ENCODE measurements at places on chromosomes 6 and 20.

- no peak for DNase-seq
Observed at GRCh38 chr20:59413326-59413865, 113.0 kb downstream of the EDN3 start.

- DNase-seq: no peak
Observed at GRCh38 chr20:10447028-10447427, 11.9 kb downstream of the SLX4IP start.

DNA sequence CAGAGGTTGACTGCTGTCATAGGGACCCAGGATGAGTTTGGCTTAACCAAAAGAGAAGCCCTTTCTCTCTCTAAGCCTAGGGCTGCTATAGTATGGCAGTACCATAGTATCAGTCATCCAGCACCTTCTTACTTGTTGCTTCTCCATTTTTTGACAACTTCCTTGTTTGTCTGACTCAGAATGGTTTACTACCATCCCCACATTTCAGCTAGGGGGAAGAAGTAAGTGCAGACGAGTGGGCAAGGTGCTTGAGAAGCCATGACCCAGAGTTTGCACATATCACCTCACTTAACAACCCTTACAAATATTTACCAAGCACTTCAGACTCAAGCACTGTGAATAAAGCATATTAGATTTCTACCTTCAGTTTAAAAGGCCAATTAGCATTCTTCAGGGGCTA lies 289.9 kb upstream of the TSHZ2 start:
- no peak for DNase-seq

DNA sequence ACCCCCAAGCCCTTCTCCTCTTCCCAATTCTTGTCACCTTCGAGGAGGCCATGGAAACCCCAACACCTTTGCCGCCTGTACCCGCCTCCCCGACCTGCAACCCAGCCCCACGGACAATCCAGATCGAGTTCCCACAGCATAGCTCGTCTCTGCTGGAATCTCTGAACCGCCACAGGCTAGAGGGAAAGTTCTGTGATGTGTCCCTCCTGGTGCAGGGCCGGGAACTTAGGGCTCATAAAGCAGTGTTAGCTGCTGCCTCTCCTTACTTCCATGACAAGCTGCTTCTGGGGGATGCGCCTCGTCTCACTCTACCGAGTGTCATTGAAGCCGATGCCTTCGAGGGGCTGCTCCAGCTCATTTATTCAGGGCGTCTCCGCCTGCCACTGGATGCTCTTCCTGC lies 675 bp downstream of the ZBTB9 start:
- no peak for DNase-seq

- DNase-seq: no peak
Observed at GRCh38 chr20:44029848-44030230, 115.2 kb downstream of the TOX2 start.

GRCh38 chr6:52013035-52013434 lies 74.4 kb downstream of the PKHD1 start:
- DNase-seq: no peak

- DNase-seq: no peak
Observed at GRCh38 chr6:161959072-161959471, 685.2 kb upstream of the AGPAT4 start.

DNA sequence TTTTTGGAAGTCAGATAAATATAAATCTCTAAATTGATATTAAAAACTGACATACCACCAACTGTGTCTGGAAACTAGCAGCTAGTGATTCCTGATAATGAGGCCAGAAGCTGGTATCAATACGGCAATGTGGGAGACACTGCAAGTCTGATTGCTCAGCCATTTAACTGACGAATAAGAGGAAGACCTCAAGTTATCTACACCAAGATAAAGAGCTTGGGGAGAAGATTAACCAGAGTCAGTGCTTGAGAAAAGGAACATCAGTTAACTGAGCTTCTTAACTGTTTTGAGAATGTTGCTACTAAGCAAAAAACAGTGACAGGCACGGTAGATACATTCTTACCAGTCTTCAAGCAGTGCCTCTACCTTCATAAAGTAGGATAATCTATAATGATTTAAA lies 140.4 kb upstream of the TENT5A start:
- no peak for DNase-seq

DNA sequence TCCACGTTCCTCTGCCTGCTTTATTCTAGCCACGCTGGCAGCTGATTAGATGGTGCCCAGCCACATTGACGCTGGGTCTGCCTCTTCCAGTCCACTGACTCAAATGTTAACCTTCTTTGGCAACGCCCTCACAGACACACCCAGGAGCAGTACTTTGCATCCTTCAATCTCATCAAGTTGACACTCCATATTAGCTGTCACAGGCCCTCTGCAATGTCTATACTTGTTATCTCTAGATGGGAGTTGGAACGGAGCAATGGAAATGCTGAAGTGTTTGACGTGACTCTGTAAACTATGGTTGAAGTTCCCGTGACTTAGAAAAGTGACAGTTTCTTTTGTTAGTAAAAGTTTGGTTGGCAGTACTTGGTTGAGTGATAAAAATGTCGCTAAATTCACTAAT lies 291.0 kb downstream of the CDH4 start:
- DNase-seq: no peak

- no peak for DNase-seq
Observed at GRCh38 chr6:148535976-148536375, 193.3 kb downstream of the SASH1 start.

- DNase-seq: no peak
Observed at GRCh38 chr20:1242099-1242498, 16.3 kb downstream of the RAD21L1 start.

- DNase-seq: no peak
Observed at GRCh38 chr6:98532004-98532403, 302.4 kb upstream of the POU3F2 start.

GRCh38 chr20:438571-439469 lies 23.5 kb downstream of the TBC1D20 start:
- DNase-seq: no peak

DNA sequence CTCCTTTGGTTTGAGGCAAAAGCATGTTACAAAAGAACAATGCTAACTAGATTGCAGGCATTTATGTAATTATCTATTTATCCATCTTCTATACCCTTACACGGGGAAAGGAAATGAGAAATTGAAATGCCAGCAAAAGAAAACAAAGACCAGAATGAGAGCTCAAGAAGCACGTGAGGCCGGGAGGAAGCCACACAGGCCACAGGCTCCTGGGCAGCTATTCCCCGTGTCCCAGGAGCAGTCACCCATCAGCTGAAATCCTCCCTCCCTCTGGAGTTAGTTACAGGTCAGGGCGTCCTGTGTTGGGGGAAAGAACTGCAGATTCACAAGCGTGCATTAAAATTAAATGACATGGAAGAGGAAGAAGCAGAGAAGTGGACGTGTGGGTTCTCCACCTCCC lies 64.7 kb upstream of the RPS6KA2 start:
- peak; percentile 39 for DNase-seq

DNA sequence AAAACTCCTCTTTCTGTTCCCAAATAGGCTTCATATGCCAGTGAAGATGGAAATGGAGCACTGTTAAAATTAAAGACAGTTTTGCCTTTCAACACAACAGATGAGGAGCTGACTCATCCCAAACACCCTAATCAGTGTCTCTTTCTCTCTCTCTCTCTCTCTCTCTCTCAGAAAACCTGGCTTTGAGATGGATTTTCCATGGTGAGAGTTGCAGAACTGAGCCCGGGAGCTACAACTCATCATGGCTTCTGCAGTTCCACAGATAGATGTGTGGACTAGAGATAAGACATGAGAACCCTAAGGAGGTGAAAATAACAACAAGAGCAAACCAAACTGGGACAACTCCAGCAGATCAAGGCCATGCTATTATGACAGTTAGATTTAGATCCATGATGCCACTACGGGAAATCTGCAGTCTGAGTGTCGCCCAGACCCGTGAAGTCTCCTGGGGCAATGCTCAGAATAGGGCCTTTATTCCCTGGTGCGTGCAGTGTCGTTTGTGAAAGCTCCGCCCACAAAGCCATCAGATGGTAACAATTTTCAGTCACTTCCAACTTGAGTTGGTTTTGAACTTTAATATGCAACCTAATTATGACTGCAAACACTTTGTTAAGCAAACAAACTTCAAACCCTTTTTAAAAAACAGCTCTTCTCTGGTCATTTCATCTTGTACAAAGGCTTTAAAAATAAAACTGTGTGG lies 338.2 kb upstream of the PREP start:
- no peak for DNase-seq

DNA sequence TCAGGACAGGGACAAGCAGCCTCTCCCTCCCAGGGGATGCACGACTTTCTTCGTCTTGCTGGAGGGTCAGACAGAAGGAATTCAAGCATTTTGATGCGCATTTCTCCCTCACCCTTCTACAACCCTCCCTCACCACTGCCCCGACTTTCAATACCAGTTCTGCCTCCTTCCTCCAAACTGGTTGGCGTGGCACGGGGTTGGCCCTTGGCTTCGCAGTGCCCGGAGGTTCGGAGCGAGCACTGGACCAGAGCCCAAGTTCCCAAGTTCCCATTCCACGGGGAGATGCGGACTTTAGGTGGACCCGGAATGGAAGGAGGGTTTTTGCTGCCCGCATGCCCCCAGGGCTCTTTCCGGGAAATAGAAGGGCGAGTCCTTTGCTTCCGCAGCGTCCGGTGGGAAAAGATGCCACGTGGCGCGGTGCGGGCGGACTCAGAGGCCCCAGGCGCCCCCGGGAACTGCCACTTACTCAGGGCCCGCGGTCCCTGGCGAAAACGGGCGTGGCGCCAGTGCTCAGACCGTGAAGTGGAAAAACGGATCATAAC lies 8.0 kb upstream of the LAMP5 start:
- DNase-seq: no peak

DNA sequence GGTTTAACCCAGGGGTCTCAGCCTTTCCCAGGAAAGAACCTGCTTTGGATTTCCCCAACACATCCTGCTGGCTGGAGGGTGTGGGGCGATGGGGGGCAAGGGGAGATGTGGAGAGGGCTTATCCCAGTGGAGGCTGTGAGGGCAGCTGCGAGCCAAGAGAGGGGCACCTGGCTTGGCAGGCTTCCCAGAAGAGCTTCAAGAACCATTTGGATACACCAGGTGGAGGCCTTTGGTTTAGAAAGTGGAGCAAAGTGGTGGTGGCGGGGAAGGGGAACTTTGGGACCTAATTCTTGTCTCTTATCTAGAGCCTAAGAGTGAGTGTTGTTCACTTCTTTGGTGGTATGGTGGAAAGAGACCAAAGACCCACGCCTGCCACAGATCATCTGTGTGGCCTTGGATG lies 12.4 kb downstream of the CD40 start:
- no peak for DNase-seq

GRCh38 chr6:137581019-137581707 lies 87.0 kb upstream of the OLIG3 start:
- no peak for DNase-seq

DNA sequence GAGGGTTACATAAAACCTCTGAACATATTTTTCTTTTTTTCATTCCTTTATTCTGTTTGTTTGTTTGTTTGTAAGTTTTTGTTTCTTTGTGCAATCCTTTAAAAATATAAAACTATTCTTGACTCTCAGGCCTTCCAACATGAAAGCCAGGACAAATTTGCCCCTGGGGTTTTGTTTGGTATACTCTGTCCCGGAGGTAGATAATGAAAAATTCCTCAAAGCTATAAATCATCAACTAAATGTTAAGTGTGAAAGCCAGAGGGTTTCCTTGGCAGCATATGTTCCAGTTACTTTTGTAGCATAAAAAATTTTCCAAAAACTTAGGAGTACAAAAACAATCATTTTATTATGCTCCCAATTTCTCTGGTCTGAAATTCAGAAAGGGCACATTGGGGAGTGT lies 1084.3 kb upstream of the GJE1 start:
- no peak for DNase-seq

DNA sequence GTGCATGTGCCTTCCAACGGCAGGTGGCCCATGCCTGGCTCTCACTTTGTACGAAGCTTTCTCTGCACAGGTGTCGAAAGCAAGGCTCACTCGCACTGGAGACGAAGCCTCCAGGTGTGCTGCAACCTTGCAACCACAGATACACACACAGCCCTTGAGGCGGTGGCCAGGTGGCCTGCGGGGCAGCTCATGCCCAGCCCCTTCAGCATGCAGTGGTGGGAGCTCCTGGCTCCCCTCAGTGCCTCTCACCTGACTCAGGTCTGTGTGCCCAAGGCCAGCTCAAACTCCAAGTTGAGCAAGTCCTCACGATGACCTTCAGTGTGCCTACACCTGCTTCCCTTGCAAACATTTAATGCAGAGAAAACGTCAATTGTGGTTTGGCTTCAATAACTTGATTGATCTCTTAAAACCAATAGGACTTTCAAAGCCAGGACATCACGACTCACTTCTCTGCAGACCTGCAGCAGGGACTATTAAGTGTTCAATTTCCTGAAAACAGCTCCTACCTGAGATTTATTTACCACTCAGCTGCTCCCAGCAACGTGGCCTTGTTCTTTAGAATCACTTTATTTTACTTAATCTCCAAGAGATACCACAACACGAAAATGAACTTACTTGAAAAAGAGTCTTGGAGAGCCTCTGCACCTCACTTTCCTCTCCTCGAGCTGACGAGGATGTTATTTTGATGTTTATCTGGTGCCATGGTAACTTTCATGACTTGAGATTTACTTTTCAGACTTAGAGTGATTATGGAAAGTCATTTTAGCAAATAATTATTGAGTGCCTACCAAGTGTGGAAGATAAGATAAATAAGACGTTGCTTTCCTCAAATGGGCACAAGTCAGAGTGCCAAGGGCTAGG lies 86.3 kb downstream of the SLC22A23 start:
- DNase-seq: no peak

- DNase-seq: no peak
Observed at GRCh38 chr6:158793432-158793831, 25.7 kb downstream of the EZR start.

GRCh38 chr6:149896491-149896890 lies 1.4 kb downstream of the RAET1E start:
- DNase-seq: no peak

DNA sequence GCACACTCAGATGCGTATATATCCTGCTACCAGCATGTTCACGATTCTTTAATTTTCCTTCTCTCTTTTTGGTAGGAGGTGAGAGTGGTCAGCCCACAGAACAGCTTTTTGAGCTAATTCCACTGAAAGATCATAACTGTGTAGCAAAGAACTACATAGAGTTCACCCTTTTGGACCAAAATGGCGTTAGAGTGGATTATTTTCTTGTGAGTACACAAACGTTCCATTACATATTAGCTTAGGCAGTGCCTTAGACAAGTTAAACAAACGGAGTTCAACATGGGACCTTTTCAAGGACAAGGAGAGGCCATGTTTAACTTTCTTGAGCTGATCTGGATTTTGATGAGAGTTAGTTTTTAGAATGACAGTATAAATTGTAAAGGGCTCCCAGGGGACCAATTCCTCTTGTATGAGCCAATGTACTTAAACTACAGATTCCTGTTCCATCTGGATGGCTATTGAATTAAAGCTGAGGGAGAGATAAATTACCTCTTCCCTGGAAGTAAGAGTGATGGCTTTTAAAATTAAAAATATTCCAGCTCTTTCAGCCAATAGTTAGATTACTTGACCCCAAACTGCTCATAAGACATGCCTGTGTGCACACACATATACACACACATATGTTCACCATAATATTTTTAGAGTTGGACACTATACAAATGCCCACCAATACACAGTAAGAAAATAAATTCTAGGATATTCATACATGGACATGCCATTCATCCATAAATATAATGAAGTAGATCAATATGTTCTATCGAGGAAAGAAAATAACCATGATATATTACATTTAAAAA lies 25.6 kb upstream of the ARMH2 start:
- no peak for DNase-seq
